Right hindlimb (tissue), 1 donor: ENCODE measurements at places on chromosomes 4 and X.

DNA sequence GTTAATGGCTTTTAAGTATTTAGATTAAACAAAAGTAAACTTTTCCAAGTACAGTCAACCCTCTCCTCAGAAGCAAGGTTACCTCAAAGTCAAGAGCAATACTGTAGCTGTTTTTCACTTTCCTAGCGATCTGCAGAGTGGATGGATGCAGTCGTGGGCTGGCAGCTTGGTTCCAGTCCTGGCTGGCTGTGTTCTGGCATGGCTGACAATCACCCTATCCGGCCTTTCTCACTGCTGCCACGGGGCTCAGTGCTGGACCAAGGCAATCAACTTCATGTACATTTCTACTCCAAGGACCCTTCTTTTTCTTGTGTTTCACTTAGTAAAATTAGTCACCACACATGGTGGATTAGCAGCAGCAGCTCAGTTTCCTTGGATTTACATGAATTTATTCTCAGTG, 208.3 kb downstream of the GABRB1 start:
- no peak for DNase-seq

DNA sequence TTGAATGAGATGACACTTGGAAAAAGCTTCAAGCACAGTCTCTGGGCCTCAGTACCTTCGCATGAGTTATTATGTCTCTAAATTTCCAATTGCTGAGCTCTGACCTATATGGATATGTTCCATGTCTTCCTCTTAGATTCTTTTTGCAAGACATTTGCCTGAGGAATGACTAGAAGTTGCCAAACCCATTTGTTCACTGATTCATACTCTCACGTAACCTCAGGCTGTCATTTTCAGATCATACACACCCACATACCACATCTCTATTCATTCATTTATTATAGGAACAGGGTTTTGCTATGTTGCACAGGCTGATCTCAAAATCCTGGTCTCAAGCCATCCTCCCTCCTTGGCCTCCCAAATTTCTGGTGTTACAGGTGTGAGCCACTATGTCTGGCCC, 2137.1 kb upstream of the TENM3 start:
- DNase-seq, result no peak

DNA sequence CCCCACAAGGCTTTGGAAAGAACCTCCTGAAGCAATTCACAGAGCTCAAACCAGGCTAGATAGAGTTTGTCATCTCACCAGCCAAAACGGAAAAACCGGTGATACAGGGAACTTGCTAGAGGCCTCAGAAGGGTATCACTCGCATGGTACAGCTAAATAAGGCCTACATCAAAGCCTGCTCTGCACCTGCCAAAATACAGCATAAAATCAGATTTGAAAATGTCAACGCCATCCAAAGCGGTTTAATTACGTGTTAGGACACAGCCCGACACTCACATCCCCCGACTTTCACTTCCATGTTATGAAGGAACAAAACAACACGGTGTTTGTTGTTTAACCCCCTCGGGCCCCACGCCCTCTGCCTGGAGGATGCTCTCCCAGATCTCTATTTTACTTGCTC, 65.0 kb downstream of the MAPK10 start:
- no peak for DNase-seq

DNA sequence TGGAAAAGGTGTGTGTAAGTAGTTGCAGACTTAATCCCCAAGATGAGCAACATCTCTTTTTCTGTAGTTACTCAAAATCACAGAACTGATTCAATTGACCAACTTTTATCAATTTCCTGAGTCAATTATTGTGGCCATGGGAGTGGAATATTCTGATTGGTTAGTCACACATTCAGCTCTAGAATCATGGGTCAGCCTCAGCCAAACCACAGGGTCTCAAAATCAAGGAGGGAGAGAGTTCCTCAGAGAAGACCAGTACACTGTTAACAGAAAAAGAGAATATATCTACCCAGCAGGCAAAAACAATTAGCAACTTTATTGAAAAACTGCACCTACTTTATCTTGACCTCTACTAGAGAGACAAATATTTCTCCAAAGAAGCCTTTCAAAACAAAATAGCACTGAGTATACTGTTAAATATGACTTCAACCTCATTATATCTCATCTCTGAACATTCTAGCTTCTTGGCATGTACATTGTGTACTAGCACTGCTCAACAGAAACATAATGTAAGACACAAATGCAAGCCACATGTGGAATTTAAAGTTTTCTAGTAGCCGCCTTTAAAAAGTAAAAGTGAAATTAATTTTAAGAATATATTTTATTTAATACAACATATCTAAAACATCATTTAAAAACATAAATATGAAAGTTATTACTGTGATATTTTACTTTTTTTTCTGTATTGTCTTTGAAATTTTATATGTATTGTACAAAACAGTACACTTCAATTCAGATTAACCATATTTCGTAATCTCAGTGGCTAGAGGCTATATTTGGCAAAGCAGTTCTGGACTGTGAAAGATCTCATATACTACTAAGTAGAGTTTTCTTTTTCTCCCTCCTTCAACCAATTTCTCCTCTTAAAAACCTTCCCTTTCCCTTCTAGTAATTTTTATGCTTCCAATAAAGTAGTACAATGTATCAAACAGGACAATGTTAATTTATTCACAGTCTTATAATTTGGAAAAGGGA, 11.8 kb upstream of the LCORL start:
- no peak for DNase-seq

- no peak for DNase-seq
Observed at GRCh38 chr4:77451530-77451929, 154.1 kb upstream of the CXCL13 start.

- DNase-seq, result no peak
Observed at GRCh38 chrX:146973283-146973682, 158.7 kb upstream of the CXorf51A start.
